Heart right ventricle (tissue), 16 donors: ENCODE measurements at places on chromosomes 7 and 10. TPM values are rescaled to one million over a fixed set of nuclear protein-coding genes. Genes with fewer than 3 reads are reported as not detected.

DNA sequence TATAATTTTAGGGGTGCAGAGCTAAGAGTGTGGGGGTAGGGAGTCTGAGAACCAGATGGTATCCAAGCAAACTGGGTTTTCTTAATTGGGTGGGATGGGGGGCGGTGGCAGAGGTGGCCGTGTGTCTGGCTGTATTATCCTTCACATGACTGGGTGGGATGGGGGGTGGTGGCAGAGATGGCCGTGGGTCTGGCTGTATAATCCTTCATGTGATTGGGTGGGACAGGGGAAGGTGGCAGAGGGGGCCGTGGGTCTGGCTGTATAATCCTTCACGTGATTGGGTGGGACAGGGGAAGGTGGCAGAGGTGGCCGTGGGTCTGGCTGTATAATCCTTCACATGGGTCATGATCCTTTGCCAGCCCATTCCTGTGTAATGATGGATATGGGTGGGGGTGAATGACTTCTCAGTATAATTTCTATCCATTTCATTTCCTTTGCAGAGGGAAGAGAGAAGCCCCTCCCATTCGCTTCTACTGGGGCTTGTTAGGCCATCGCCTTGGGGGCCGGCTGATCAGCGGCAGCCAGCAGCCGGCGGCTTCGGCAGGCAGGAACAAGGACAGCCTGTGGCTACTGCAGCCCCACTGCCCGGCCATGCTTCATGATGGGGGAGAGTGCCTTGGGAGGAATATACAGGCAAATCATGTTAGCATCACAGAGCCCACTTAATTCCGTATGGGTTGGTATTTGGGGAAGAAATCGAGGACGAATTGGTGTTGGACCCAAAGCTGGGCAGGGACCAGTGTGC lies 179.6 kb upstream of the MKI67 start:
- DNase-seq, result no peak
- H3K36me3 ChIP-seq, result no peaks in the 10 kb centered on the region
- H3K27me3 ChIP-seq, result peaks cover 7% of the 10 kb centered on the region
- H3K4me3 ChIP-seq, result no peak overlapping the region
- no peak overlapping the region for H3K27ac ChIP-seq
- no peaks in the 10 kb centered on the region for H3K4me1 ChIP-seq

DNA sequence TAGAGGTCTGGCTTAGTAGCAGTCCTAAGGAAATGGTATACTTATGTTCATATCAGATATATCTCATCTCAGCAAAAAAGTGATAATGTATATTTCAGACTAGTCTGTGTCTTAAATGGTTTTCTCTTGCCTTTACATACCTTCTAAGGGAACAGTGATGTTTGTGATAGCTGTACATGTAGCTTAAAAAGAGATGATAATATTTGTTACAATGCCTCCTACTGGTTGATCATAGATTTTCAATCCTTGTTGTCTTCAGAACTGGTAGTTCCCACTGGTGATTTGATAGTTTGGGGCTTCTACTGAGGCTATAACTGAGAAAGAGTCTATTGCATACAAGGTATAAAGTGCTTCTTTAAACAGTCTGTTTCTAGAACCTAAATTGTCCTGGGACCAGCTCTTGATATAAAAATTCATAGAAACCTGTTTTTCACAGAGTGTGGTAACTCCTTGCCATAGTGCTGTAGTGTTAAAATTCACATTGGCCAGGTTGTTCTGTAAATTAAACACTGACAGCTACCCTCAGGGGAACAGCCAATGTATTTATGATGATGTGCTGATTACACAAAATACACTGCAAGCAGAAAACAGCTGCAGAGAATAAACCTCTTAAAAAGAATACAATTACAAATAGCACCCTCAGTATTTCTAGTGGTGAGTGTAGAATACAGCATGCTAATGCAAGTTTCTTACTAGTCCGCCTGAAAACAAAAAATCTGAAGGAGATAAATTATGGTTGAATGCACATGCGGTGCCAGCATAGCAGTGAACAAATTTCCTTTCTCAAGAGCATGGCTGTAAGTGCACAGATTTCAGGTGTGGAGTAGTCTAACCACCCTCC lies 90.3 kb downstream of the BTRC start:
- H3K27ac ChIP-seq, result no peak overlapping the region
- H3K4me3 ChIP-seq, result no peak overlapping the region
- no peaks in the 10 kb centered on the region for H3K4me1 ChIP-seq

DNA sequence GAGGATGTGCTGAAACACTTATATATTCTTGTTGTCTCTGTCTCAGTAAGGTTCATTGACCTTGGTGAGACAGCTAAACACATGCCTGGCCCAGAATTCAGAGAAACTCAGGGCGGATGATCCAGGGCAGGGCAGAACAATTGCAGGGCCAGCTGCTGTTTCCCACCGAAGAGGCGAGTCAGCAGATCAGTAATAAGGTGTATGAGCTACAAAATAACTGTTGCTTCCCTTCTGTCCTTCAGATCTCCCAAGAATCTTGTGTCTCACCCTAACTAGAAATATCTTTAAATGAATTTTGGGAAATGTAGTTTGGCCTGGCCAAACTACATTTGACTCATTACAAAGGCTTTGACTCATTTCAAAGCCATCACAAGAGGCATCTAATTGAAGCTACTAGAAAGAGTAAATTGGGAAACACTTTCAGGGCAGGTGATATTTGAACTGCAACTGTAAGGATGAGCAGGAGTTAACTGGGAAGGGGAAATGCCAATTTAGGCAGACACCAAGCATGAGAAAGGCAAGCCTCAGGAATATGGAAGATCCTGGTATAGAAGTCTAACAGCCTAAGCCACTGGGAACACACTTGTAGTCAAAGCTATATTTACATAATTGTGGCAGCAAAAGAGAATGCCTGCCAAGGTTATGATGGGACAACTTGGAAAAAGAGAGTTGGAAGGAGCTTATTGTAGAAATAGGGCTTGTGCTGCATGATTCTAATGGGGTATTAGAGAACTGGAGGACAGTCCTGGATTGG lies 24.5 kb upstream of the CELF2 start:
- H3K27ac ChIP-seq, result no peak overlapping the region
- no peaks in the 10 kb centered on the region for H3K27me3 ChIP-seq
- peaks cover 7% of the 10 kb centered on the region for H3K4me1 ChIP-seq
- H3K4me3 ChIP-seq, result no peak overlapping the region

- DNase-seq, result peak; percentile 44
- no peak overlapping the region for H3K27ac ChIP-seq
Observed at GRCh38 chr10:22685926-22686325, 28.5 kb downstream of the PIP4K2A start.

DNA sequence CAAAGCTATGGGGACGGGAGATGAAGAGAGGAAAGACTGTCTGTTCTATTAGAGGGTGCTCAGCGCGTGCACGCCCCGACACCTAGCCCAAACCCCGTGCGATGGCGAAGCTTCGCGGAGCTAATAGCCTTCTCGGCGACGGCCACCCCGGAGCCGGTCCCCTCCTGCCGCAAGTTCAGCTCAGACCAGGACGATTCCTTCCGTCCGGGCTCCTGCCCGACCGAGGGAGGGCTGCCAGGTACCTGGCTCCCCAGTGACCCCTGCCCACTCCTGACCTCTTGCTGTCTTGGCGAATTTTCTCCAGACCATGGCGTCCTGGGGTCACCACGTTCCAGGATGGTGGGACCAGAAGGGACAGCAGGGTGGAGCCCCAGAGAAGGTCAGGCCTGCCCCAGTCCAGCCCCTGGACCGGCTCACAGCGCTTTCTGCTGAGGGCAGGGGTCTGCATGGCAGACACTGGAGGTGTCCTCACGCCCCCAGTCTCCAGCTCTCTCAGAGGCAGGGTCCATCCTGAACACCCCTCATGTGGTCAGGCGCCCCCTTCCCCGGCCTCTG lies 36.7 kb downstream of the UNCX start:
- H3K4me1 ChIP-seq, result no peaks in the 10 kb centered on the region
- H3K36me3 ChIP-seq, result no peaks in the 10 kb centered on the region
- no peak for DNase-seq
- H3K27me3 ChIP-seq, result peaks cover 58% of the 10 kb centered on the region
- H3K27ac ChIP-seq, result no peak overlapping the region
- no peak overlapping the region for H3K4me3 ChIP-seq

DNA sequence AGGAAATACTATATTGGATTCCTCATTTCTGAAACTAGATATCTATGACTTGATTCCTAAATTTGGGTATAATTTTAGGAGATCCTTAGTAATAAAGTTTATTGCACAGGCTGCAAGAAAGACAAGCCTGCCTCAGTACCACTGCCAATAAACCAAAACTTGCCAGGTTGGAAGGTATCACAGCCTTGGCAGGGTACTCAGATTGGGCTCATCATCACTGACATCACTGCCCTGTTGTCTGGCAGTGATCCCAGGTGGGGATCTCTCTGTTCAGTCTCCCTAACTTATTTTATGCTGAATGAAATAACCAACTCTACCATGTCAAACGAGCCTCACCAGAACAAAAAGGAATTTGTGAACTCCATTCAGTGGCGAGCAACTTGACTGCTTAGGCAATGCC lies 18.8 kb downstream of the FIGNL1 start:
- no peak overlapping the region for H3K4me3 ChIP-seq
- H3K36me3 ChIP-seq, result no peaks in the 10 kb centered on the region
- no peaks in the 10 kb centered on the region for H3K27me3 ChIP-seq
- no peaks in the 10 kb centered on the region for H3K4me1 ChIP-seq
- DNase-seq, result no peak

GRCh38 chr7:35802649-35803048 lies 1.8 kb downstream of the SEPTIN7 start:
- no peak for DNase-seq
- H3K27me3 ChIP-seq, result no peaks in the 10 kb centered on the region
- peak overlapping the region; percentile 98 for H3K27ac ChIP-seq

DNA sequence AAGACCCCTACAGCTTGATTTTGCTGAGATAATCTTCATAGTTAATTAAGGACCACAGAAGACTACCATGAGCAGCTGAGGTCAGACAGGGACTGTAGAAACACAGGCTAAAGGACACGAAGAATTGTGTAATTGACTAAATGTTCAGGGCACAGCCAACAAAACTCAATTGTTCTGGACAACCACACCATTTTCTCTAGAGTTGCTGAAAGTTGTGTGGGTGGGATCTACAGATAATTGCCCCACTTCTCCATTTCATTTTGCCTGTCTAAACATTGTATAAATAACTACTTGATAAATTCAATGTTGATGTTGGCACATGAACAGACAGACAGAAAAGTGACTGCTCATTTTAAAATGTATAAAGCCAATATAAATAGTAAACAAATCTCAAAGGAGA lies 39.0 kb upstream of the SLC16A12 start:
- no peak overlapping the region for H3K27ac ChIP-seq
- no peaks in the 10 kb centered on the region for H3K27me3 ChIP-seq
- H3K4me1 ChIP-seq, result no peaks in the 10 kb centered on the region
- H3K4me3 ChIP-seq, result no peak overlapping the region
- no peaks in the 10 kb centered on the region for H3K36me3 ChIP-seq

Gene RNF32
- polyA plus RNA-seq, result 0.29 TPM

Gene CYP17A1
- 0.15 TPM for polyA plus RNA-seq

Gene FAM221A
- 6.8 TPM for polyA plus RNA-seq

Gene FFAR4
- 0.12 TPM for polyA plus RNA-seq

Gene SAMD9L
- 1.7 TPM for polyA plus RNA-seq

Gene CALCR
- not detected for polyA plus RNA-seq

Gene GDF10
- 0.37 TPM for polyA plus RNA-seq

Gene C10orf120
- polyA plus RNA-seq, result not detected

Gene CLEC2L
- not detected for polyA plus RNA-seq
